ENCODE measurements at places on chromosomes 11 and 22. TPM values are rescaled to one million over a fixed set of nuclear protein-coding genes. Genes with fewer than 3 reads are reported as not detected.

The GNG3 gene
- total RNA-seq, result 0.13 TPM

The ADAMTS15 gene
- total RNA-seq, result 94.9 TPM

The AIFM3 gene
- 0.56 TPM for total RNA-seq

The SCGB1C1 gene
- total RNA-seq, result not detected

The TYMP gene
- total RNA-seq, result 15.2 TPM

The LRRN4CL gene
- total RNA-seq, result 4.9 TPM
